ENCODE measurements at places on chromosomes 11 and 22.

DNA sequence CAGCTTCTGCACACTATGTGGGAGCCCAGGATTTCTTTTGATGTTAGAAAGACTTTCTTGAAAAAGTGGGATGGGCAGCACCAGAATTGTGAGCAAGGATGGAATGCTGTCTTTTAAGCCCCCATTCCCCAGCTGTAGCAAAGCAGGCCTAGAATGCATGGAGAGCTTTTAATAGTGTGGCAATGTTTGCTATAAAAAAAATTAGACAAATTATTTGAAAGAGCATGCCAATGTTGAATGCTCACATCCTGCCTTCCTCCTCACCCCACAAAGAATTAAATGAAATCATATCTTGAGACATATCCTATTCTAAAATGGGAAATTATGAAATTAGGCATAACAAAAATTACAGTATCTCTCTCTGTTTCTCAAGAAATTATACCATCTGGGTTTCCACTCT lies 154.7 kb downstream of the C11orf91 start:
- DNase-seq = peak; percentile 51

GRCh38 chr11:18696638-18697225 lies 1.8 kb upstream of the TMEM86A start:
- no peak for DNase-seq

GRCh38 chr22:21982338-21982965 lies at the start of gene TOP3B:
TSS of gene TOP3B (minus strand) at chr22:21982787. CDS start at chr22:21975709, 7,078 bp downstream.
- DNase-seq = no peak

GRCh38 chr11:130118165-130118564 lies 41.4 kb upstream of the ST14 start:
- no peak for DNase-seq

DNA sequence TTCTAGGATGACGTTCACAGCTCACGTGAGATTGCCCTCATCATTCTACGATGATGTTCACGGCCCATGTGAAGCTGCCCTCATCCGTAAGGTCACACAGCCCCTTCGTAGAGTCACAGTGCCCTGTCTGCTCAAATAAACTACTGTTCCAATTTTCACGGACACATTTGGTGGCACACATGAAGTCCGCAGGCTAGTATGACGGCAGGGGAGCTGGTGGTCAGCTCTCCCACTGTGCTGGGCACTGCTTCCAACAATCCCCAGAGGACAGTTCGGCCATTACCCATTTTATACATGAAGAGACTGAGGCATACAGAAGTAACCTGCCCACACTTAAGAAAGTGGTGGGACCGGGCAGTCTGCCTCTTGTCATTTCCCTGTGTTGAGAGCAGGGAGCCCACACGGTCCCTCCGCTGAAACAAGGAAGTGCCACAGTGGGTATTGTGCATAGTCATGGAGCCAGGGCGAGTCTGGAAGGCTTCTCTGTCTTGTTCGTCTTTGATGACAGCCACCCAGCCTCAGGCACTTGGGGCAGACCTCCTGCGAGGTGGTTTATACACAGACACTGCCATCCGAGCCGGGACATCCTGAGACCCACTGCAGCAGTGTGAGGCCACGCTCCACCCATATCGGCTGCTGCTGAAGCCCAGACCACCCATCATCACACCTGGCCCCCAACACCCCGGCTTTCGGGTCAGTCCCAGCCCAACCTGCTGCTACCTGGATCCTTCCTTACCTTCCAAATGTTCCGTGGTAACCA lies 114.3 kb downstream of the PHF21B start:
- no peak for DNase-seq

- no peak for DNase-seq
Observed at GRCh38 chr11:121452609-121453150, at the start of gene SORL1-AS1. TSS of gene SORL1-AS1 (minus strand) at chr11:121452967.

GRCh38 chr11:764322-765024 lies 12.8 kb downstream of the GATD1 start:
- DNase-seq = no peak

DNA sequence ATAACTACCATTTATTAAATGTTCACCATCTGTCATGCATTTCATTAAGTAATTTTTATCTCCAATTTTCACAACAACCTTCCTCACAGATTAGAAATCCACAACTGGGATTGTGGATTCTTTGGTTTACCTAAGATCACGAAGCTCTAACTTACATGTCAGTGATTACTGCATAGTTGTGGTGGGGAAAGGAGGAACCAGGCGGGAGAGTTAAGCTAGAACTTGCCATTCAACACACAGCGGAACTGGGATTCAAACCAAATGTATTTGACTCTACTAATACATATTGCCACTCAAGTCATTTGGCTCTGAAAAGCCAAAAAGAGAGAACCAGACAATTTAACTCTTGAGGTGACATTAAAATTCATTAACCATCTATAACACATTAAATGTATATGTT lies 10.4 kb upstream of the LAYN start:
- no peak for DNase-seq

GRCh38 chr22:37294747-37295146 lies 12.4 kb downstream of the CYTH4 start:
- DNase-seq = no peak

DNA sequence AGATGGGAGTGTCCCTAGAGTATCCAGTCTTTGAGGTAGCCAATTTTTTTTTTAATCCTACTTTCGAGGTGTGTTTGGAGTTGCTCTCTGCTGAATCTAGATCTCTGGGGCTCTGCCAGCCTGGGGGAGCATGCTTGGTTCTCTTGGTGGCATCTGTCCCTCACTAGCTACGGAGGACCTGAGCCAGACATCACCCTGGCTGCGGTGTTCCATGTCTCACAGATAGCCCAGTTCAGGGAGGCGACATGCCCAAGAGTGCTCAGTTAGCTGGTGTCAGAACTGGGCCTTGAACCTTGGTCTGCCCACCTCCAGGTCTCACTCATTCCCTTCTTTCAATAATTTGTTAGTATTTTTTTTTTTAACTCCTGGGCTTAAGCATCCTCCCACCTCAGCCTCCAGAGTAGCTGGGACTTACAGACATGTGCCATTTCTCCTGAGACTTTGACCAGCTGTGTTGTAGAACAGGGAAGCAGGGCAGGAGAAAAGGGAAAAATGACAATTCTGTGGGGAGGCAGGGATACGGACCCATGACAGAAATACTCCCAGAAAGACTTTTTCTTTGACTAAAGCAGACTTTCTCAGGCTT lies 621 bp downstream of the HMOX1 start:
- DNase-seq = no peak

DNA sequence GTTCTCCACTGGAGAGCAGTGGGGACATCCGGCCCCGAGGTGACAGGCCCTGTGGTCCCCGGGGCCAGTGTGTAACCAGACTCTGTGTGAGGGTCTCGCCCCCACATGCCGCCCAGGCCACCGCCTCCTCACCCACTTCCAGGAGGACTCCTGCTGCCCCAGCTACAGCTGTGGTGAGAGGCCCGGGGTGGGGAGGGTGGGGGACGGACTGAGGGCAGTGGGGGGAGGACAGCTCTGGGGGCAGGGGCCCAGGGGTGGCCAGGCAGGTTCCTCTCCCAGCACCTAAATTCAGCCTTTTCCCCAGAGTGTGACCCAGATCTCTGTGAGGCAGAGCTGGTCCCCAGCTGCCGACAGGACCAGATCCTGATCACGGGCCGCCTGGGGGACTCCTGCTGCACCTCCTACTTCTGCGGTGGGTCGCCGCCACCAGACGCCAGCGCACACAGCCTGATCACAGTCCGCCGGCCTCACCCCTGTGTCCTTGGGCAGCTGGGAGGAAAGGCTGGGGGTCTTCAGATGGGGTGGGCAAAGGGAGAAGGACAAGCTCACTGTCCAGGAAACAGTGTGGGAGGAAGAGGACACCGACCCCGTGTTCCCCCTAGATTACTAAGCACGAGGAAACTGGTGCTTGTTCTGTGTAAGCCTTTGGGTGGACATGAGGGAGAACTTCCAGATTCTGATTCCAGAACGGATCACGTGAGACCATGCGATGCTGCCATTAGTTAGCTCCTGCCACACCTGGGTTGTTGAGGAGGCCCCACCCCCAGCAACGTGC lies 84.4 kb upstream of the MYOD1 start:
- DNase-seq = no peak

GRCh38 chr22:44393066-44393465 lies 80.3 kb upstream of the SHISAL1 start:
- DNase-seq = no peak

DNA sequence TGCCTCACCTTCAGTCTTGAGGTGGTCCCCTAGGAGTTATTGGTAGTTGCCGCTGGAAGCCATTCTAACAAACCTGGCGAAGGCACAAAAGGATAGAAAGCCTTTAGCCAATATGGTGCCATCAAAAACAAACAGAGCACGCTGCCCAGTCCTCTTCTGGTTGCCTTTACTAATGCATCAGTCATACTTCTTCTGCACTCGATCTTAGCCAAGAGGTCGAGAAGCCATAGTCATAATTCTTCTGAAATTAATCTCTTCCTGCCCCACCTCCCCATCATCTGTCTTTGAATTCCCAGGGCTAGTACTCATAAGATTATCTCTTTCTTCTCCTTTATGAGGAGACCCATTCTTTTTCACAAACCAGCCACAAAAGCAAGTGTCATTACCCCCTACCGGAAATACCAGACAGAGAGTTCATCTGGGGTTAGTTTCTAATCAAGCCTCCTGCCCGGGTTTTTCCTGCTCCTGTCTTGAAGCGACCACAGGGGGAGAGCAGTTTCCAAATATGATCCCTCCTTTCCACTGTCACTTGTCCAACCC lies 21.4 kb upstream of the EHF start:
- DNase-seq = peak; percentile 83

- DNase-seq = no peak
Observed at GRCh38 chr22:34847072-34847471, 218.9 kb upstream of the ISX start.

GRCh38 chr22:31102441-31103081 lies 4.8 kb downstream of the SELENOM start:
- DNase-seq = peak; percentile 87

GRCh38 chr11:95849087-95849825 lies 59.0 kb downstream of the CEP57 start:
- peak; percentile 42 for DNase-seq

- no peak for DNase-seq
Observed at GRCh38 chr11:28139841-28140415, 31.7 kb downstream of the METTL15 start.

GRCh38 chr11:72606748-72607468 lies 67.3 kb downstream of the PDE2A start:
- no peak for DNase-seq

DNA sequence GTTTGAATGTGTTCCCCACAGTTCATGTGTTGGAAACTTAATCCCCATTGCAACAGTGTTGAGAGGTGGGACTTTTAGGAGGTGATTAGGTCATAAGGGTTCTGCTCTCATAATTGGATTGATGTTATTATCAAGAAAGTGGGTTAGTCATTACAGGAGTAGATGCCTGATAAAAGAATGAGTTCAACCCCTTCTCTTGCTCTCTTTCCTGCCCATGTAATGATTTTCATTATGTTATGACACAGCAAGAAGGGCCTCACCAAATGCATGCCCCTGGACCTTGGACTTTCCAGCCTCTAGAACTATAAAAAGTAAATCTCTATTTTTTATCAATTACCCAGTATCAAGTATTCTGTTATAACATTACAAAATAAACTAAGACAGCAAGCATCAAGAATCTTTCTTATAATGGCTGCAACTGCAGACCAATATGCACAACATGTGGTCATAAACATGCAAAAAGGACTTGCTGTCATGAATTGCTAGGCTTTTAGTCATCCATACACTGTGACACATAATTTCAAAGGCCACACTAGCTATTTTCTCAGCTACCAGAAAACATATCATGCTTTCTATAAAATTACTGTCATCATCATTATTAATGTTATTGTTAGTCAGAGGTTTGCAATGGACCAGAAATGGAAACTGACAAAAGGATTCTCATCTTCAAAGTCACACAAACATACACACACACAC lies 99.9 kb upstream of the GUCY1A2 start:
- DNase-seq = no peak

DNA sequence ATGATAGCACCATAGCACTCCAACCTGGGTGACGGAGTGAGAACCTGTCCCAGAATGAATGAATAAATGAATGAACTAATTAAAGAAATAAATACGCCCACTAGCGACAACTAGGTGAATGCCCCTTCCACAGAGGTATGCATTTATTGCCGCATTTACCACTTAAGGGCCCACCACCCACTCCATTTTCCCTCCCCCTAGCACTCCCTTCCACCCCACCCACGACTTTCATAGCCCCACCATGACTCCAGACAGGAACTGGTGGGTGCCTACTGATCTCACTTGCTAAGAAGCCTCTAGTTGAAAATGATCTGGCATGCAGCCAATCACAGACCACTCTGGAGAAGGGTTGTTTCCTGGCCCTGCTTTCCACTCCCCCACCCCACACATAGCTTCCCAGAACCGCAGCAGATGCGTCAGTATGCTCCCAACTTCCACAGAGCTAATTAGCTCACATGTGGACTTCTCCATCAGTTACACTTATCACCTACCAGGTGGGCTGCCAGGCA lies 167.6 kb downstream of the WT1 start:
- no peak for DNase-seq

GRCh38 chr22:37281646-37282384 lies 493 bp upstream of the CYTH4 start:
- no peak for DNase-seq

GRCh38 chr11:6640985-6641701 lies 14.5 kb downstream of the DCHS1 start:
- DNase-seq = no peak

GRCh38 chr11:65952052-65952521 lies 6.8 kb downstream of the TSGA10IP start:
- DNase-seq = no peak

DNA sequence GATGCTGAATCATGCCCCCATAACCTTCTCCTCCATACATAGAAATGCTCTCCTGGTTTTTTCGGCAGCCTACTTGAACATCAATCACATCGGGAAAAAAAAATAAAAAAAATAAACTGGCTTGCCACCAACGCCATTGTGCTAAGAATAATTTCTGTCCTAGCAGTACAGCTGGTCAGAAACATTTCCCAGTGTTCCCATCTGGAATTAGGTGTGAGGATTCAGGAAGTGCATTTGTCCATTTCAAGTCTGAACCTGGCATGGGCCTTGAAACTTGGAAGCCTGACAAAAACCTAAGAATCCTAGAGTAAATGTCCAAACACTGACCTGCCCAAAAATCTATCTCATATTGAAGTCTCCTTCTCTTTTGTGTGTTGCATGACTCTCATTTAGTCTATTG lies 16.6 kb upstream of the NAV2 start:
- no peak for DNase-seq

GRCh38 chr11:96160732-96161306 lies 182.2 kb downstream of the MAML2 start:
- DNase-seq = no peak

- DNase-seq = no peak
Observed at GRCh38 chr11:69135420-69136363, 20.0 kb upstream of the SMIM38 start.

- no peak for DNase-seq
Observed at GRCh38 chr22:40414311-40414710, 43.9 kb downstream of the SGSM3 start.

DNA sequence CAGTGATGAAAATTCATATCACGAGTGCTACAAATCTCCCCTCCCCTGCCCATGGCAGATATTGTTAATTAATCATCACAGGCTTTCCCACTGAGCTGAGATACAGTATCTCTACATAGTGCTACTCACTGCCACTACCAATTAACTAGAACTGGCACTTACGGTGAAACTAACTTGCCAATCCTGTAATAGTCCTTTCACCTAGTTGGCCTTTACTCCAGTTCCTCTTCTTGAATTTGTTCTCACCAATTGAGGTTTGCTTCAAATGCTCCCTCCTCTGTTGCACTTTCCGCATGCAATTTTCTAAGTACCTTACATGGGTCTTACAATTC lies 11.9 kb upstream of the PRRG4 start:
- DNase-seq = no peak
